ENCODE measurements at places on chromosomes 1 and 21. TPM values are rescaled to one million over a fixed set of nuclear protein-coding genes. Genes with fewer than 3 reads are reported as not detected.

Gene WDR47
- polyA plus RNA-seq, result 14.6 TPM

DNA sequence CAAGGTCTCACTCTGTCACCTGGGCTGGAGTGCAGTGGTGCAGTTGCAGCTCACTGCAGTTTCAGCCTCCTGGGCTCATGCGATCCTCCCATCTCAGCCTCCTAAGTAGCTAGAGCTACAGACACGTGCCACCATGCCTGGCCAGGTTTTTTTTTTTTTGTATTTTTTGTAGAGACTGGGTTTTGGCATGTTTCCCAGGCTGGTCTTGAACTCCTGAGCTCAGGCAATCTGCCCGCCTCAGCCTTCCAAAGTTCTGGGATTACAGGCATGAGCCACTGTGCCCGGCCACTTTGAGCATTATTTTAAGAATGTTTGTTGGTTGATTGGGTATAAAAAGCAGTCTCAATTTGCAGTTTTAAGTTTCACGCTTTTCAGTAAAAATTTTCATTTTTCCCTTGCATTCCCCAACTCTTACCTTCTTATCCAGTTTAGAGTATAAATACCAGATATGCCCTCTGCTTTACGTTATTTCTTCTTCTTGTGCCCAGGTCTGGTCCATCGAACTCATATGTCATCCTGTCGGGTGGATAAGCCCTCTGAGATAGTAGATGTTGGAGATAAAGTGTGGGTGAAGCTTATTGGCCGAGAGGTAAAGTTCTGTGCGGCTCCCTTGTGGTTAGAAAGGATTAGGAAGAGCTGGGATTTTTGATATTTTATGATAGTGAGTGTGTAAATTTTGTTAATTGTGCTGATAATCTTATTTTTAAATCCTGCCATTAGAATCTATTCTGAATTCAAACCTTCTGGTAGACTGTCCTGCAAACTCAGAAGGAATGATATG, 36.0 kb downstream of the FABP3 start:
- no peak for DNase-seq

Gene ZMYM4
- 90.5 TPM for polyA plus RNA-seq

Gene LAMC2
- polyA plus RNA-seq, result 7.1 TPM

Gene CDA
- 3.8 TPM for polyA plus RNA-seq

DNA sequence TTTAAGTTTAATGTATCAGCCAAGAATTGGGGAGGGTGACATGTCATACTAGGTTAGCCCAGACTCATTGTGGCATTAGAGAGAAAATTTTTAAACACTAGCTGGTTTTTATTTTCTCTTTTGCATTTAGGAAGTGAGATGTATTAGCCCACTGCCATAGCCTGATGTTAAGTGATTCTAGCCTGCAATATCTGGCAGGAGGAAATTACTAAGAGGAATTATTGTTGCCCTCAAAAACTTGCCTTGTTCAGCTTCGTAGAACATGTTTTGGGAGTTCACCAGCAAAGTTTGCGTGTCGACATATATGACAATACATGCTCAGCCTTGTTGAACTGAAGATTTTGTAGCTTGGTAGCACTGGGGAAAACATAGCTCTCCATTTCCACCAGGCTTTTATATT, 12.5 kb downstream of the ADAM30 start:
- no peak for DNase-seq

- DNase-seq, result no peak
Measured at GRCh38 chr21:25467896-25468295, 139.4 kb downstream of the MRPL39 start.

GRCh38 chr1:55823541-55824250, 608.5 kb upstream of the USP24 start:
- no peak for DNase-seq

Gene C4BPA
- polyA plus RNA-seq, result 0.52 TPM

DNA sequence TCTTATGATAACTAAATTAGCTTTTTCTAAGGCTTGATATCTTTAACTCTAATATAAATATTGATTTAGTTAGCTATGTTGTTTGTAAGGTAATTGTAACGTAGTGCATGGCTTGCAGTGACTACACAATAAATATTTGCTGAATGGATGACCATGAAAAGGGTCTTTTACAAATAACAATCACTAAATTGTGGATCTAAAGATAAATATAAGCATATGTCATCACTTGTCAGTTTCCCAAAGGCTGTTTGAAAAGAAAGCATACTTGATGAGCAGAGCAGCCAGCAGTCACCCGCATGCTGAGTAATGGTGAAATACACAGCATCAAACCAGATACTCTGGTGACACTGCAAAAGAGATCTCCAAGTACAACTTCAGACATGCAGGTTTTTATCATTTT, 92.5 kb upstream of the FMN2 start:
- no peak for DNase-seq

Gene CFAP74
- polyA plus RNA-seq, result 0.76 TPM

GRCh38 chr21:37339552-37339939, 27.0 kb upstream of the DYRK1A start:
- DNase-seq, result peak; percentile 29

DNA sequence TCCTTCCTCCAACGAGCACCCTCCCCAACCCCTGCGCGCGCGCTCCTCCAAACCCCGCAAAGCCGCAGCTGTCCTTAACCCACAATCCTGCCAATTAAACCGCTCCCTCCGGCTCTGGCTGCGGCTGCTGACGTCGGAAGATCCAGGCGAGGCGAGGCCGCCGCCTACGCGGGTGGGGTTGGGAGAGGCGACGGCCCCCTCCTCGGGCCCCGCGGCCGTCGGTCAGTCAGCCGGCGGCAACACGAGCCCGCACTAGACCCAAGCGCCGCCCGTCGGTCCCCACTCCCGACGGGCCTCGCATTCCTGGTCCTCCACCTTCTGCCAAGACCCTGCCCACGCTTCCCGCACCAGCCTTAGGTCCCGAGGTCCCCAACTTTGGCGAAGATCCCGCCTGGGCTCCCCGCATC, 75.4 kb downstream of the VWA5B1 start:
- DNase-seq, result no peak

DNA sequence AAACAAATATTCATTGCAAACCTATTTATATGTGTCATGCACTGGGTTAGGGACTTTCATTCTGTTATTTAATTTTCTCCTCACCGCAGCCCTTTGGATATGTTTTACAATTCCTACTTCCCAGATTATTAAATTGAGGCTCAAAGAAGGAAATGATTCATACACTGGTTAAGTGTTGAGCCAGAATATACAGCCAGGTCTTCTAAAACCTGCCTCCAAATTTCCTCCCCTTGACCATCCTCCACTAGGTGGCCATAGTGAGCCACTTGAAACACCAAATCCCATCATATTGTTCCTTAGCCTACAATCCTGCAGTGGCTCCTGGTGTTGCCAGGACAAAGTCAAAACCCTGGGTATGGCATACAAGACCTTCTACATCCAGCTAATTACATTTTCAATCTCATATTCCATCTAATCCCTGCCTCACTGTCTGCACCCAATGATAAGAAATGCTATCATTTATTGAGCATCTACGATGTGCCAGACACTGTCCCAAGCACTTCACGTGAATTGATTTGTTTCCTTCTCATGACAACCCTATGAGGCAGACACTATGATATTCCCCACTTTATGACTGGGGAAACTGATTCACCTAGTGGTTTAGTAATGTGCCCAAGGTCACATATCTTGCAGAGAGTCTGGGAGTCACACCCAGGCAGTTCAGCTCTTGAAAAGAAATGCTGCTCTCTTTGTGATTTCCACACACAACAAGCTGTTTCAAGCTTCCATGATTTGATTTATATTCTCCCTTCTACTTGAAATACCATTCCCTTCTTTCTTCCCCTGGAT, 23.6 kb upstream of the KIRREL1 start:
- no peak for DNase-seq

GRCh38 chr1:169941982-169942830, 48.5 kb upstream of the SCYL3 start:
- DNase-seq, result peak; percentile 72

- DNase-seq, result peak; percentile 73
Measured at GRCh38 chr21:42674351-42674940, 21.0 kb downstream of the PDE9A start.

DNA sequence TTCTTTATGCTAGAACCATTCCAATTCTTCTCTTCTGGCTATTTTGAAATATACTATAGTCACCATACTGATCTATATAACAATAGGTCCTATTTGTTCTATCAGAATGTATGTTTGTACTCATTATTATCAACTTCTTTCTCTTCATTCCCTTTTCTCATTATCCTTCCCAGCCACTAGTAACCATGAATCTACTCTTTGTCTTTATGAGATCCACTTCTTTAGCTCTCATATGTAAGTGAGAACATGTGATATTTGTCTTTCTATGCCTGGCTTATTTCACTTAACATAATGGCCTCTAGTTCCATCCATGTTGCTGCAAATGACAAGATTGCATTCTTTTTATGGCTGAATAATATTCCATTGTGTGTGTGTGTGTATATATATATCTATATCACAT, 31.7 kb upstream of the RC3H1 start:
- DNase-seq, result no peak

Measured in left kidney (tissue), 8 donors.